ENCODE measurements at places on chromosomes 12 and 14.

GRCh38 chr14:56753396-56753795, 56.9 kb downstream of the OTX2 start:
- no peak for DNase-seq

- no peak for DNase-seq
These were observed 248.6 kb downstream of the BCL11B start for GRCh38 chr14:99023371-99023770.

GRCh38 chr14:33449268-33449667, 501.6 kb downstream of the EGLN3 start:
- DNase-seq, result no peak

- no peak for DNase-seq
These were observed 264.2 kb downstream of the TMEM132C start for GRCh38 chr12:128531170-128531569.

- DNase-seq, result no peak
These were observed 136.5 kb upstream of the SFSWAP start for GRCh38 chr12:131574395-131574771.

GRCh38 chr14:96698960-96699539, 98.1 kb upstream of the VRK1 start:
- peak; percentile 10 for DNase-seq

DNA sequence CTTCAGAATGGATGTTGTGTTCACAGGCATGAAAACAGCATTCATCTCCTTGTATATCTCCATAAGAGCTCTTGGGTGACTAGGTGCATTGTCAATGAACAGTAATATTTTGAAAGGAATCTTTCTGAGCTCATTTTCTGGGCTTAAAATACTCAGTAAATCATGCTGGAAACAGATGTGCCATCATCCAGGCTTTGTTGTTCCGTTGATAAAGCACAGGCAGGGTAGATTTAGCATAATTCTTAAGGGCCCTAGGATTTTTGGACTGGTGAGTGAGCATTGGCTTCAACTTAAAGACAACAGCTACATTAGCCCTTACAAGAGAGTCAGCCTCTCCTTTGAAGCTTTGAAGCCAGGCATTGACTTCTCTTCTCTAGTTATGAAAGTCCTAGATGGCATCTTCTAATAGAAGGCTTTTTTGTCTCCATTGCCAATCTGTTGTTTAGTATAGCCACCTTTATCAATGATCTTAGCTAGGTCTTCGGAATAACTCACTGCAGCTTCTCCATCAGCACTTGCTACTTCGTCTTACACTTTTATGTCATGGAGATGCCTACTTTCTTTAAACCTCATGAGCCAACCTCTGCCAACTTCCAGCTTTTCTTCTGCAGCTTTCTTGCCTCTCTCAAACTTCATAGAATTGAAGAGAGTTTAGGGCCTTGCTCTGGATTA, 79.6 kb upstream of the PSMA6 start:
- no peak for DNase-seq

DNA sequence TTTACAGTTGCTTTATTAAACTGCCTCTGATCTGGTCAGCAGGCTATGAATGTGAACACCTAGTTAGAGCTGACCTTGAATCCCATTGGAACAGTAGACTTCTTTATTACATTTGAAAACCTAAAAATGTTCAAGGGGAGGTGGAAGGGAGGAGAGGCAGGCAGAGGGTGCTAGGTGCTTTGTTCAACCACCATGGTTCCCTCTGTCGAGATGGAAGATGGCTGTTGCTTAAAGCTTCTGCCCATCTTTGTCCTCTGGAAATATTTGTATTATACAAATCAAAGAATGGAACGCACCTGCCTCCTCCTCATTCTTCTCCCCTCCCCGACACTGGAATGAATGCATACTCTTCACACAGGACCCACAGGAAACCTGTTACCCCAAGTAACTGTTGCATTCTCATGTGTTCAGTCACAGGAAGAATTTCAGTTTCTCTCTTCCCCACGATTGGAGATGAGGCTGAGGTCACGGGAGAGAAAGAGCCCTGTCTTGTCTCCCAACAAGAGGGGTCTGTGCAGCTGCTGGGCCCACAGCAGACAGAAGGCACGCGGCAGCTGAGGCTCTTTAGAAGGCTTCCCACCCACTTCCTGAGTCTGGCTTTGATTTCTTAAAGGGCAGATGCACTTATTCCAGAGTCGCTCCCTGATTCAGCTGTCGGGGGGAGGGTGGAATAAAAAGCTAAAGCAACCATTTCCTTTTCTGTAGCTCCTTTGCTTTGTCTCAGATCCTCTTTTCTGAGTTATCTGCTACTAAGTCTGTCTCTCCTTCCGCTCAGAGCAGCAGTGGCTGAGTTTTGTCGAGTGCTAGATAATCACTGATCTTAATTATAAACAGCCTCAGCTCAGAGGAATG, 217.9 kb upstream of the BTG1 start:
- peak; percentile 46 for DNase-seq

- no peak for DNase-seq
These were observed 43.5 kb downstream of the SVOP start for GRCh38 chr12:108977360-108977759.

GRCh38 chr14:36522972-36523715, 3.1 kb upstream of the NKX2-1 start:
- no peak for DNase-seq

DNA sequence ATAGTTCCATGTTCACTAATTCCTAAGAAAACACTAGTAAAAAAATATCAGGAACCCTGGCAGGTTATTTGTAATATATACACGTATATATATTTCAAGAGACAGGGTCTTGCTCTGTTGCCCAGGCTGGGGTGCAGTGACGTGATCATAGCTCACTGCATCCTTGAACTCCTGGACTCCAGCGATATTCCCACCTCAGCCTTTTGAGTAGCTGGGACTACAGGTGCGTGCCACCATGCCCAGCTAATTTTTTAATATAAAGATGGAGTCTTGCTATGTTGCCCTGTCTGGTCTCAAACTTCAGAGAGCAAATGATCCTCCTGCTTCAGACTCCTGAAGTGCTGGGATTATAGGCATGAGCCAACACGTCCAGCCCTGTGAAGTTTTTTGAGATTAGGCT, 16.2 kb downstream of the GPRC5A start:
- no peak for DNase-seq

DNA sequence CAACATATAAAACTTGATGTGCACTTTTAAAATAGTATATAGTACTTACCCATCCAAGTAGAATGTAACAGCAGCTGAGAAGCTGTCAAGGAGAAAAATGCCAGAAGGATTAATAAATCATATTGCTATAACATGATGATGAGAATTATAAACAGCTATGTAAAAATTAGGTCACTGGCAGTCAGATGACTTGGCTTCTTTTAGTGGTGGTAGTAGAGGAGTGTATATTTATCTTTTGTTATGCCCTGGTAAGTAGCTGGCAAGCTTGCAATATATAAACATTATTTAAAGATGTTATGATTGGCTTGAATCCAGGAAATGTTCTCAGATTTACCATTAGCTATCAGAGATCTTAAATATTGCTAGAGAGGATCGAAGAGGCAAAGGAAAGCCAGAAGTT, 471.0 kb upstream of the MGAT4C start:
- no peak for DNase-seq

DNA sequence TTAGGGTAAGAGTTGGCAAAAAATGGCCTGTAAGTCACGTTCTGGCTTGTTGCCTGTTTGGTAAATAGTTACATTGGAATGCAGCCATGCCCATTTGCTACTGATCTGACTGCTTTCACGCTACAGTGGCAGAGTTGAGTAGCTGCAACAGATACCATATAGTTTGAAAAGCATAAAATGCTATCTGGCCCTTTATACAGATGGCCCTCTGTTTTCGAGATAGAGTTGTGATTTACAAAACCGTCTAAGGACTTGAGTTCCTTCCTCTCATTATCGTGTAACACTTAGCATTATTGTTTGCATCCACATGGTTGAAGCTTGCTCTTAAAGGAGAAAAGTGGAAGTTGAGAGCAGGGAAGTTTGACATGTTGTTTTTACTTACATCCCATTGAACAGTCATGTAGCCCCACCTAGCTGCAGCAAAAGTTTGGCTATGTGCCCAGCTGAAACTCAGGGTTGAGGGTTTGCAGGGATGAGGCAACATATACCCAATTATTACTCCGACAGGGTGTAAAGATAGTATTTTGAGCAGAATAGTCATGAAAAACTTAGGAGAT, 11.3 kb upstream of the SCFD1 start:
- DNase-seq, result no peak

- peak; percentile 80 for DNase-seq
These were observed 268.6 kb downstream of the BTG1 start for GRCh38 chr12:91877022-91877421.

GRCh38 chr12:115147916-115148315, 463.9 kb upstream of the TBX3 start:
- DNase-seq, result no peak

DNA sequence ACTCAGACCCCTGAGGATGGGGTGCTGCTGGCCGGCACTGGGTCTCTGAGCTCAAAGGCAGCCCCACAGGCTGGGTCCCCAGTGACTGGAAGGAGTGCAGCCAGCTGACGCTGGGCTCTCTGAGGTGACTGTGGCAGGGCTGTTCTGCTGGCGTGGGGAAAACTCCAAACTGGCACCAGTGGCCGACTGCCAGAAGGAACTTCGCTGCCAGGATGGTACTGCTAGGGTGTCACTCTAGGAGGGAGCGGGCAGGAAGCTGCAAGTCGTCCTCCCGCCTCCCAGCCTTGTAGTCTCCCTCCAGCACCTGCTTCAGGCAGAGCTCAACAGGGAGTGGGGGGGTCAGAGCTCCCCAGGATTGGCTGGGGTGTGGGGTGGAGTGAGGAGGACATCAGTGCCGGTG, 41.3 kb downstream of the CDC42BPB start:
- DNase-seq, result no peak

- DNase-seq, result no peak
These were observed 97.2 kb downstream of the PTPRR start for GRCh38 chr12:70823182-70823976.

GRCh38 chr12:57611827-57612710, 834 bp downstream of the ARHGEF25 start:
- DNase-seq, result no peak

- DNase-seq, result no peak
These were observed 14.4 kb upstream of the SDR39U1 start for GRCh38 chr14:24456980-24457379.

DNA sequence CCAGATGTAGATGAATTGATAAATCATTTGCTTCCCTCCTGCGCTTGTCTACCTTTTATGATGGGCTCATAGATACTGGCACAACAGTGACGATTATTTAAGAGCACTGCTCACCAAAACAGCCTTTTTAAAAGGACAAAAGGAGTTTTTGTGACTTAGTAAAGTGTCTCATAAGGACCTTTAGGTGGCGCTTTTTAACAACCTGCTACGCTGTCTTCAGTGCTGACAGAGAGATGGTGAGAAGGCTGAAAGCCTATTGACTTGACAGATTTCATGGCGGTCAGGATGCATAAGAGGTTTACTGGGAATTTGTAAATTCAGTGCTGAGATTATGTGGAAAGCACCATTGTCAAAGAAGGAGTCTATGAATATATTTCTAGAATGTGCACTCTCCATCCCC, 87.6 kb downstream of the SLC15A5 start:
- no peak for DNase-seq

DNA sequence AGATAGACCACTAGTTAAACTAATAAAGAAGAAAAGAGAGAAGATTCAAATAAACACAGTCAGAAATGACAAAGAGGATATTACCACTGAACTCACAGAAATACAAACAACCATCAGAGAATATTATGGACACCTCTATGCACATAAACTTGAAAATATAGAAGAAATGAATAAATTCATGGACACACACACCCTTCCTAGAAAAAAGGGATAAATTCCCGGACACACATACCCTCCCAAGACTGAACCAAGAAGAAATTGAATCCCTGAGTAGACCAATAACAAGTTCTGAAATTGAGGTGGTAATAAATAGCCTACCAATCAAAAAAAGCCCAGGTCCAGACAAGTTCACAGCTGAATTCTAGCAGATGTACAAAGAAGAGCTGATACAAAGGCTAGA, 187.9 kb downstream of the SEC23A start:
- no peak for DNase-seq

DNA sequence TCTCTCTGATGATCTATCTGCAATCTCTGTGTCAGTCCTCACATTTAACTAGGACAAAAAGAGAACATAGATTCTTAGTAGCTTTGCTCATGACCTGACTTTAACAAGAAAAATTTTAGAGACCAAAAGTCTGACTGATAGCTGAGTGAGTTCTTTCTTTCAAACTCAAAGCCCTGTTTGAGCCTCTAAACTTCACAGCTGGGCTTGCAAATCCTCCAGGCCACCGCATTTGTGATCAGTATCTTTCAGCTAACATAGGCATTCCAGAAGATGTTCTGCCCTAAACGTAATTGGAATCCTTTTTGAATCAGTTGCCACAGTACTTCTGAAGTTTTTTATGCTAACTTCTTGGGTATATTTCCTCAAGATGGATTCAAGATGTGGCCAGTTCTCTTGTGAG, 459.0 kb downstream of the DPF3 start:
- DNase-seq, result no peak

GRCh38 chr12:107635139-107635538, 50.5 kb upstream of the PWP1 start:
- no peak for DNase-seq

- DNase-seq, result no peak
These were observed at the start of gene KRT73 for GRCh38 chr12:52618216-52618615. Gene KRT73 (minus strand): TSS chr12:52618559. CDS start chr12:52618524, 35 bp downstream.

DNA sequence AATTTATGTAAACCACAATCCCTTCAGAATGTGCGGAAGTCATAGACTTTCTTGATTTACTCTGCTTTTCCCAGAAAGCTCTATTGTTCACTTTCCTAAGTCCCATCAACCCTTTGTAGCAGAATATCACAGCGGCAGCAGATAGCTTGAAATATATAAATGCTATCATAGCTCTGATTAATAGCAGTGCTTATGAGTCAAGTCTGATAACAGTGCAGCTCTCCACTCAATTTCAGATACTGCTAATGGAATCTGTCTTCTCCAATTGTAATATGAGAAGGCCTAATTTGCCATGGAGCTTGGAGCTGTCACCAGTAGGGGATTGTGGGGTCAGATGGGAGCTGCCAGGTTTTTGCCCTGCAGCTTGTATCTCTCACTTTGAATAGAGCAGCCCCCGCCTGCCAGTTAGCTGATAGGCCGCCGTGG, 10.9 kb downstream of the TMEM260 start:
- DNase-seq, result no peak

DNA sequence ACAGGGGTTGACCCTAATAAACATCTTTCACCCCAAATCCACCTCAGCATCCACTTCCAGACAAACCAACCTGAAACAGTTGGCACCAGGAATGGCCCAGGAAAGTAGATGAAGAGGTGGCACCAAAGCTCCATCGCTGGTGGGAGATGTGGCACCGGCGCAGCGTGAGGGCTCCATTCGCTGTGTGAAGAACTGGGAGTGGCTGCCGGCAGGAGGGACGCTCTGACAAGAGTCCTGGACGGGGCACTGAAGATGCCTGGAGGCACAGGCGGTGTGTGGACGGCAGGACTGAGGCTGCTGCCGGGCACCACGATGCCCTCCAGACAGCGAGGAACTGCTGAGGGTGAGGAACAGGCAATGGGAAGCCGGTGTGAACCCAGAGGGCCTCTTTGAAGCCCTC, 29.3 kb downstream of the DIO3 start:
- DNase-seq, result no peak

- DNase-seq, result no peak
These were observed 6.9 kb downstream of the SMIM41 start for GRCh38 chr12:52086366-52086765.
